ENCODE measurements at places on chromosomes 5 and 9.
A peak's percentile ranks its signal among the peaks of the same experiment; 100 is the strongest.

GRCh38 chr9:130451509-130452388 is 7.0 kb downstream of the ASS1 start:
- no peak for DNase-seq

- DNase-seq = no peak
Observed at GRCh38 chr9:11233696-11234095, 620.9 kb upstream of the PTPRD start.

- no peak for DNase-seq
Observed at GRCh38 chr9:110240198-110240597, 16.1 kb downstream of the TXN start.

DNA sequence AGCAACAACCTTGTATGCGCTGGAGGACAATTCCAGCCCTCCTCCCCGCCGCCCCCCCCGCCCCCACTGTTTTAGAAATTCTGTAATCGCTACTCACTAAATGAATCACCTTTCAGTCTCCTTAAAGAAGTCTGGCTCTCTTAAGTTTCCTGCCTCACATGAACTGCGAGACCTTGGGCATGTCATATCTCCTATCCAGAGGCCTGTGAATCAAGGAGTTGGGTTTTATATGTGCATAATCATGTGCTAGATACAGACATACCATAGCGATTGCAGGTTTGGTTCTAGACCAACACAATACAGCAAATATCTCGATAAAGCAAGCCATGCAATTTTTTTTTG is 337 bp upstream of the DMAC1 start:
- DNase-seq = peak; percentile 21

DNA sequence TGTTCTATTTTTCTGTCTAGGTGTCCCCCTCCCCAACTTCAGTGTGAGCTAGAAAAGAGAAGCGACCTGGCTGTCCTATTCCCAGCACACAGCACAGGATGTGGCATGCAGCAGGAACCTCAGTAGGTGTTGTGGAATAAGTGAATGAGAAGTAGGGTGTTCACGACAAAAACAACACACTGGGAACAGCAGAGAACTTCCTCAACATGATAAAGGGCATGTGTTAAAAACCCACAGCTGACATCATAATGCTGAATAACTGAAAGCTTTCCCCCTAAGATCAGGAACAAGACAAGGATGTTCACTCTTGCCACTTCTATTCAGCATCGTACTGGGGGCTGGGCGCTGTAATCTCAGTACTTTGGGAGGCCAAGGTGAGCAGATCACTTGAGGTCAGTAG is 155.6 kb upstream of the ZNF618 start:
- DNase-seq = no peak

DNA sequence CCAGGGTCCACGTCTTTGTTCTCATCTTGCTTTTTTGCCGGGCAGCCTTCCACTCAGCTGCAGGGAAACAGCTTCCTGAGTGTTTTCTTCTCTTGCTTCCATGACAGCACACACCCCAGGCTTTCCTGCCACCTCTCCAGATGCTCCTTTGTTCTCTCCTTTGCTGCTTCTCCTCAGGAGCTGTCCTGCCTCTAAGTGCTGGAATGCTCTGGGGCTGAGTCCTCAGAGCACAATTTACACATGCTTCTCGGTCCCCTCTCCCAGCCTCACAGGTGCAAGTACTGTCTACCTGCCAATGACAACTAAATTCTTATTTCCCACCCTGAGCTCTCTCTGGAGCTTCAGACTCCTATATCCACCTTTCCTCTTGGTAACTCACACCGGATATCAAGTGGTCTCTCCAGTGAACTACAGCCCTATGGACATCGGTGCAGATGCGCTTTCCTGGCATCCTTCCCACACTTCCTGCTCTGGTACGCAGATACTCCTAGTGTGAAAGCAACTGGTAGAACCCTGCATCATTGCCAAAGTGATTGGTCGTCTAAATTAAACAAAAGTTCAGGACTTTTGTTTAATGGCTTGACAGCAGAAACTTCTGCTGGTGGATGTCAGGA is 13.4 kb upstream of the ACSL6 start:
- no peak for DNase-seq

- no peak for DNase-seq
Observed at GRCh38 chr5:102759289-102759688, 4.2 kb downstream of the PAM start.
